ENCODE measurements at places on chromosomes 5 and 9. TPM values are rescaled to one million over a fixed set of nuclear protein-coding genes. Genes with fewer than 3 reads are reported as not detected.
A peak's percentile ranks its signal among the peaks of the same experiment; 100 is the strongest.

DNA sequence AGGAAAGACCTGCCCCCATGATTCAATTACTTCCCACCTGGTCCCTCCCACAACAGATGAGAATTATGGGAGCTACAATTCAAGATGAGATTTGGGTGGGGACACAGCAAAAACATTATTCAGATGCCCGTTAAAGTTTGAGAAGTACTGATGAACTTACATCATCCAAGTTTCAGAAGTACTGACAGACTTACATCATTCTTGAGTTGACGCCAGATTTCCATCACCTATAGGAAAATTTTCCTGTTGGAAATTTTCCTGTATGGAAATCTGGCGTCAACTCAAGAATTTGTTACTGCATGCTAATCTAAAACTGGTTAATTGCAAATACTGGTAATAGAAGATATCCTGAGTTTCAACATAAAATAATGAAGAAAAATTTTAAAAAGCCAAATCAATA, 975.9 kb downstream of the MAT2B start:
- no peak for DNase-seq

DNA sequence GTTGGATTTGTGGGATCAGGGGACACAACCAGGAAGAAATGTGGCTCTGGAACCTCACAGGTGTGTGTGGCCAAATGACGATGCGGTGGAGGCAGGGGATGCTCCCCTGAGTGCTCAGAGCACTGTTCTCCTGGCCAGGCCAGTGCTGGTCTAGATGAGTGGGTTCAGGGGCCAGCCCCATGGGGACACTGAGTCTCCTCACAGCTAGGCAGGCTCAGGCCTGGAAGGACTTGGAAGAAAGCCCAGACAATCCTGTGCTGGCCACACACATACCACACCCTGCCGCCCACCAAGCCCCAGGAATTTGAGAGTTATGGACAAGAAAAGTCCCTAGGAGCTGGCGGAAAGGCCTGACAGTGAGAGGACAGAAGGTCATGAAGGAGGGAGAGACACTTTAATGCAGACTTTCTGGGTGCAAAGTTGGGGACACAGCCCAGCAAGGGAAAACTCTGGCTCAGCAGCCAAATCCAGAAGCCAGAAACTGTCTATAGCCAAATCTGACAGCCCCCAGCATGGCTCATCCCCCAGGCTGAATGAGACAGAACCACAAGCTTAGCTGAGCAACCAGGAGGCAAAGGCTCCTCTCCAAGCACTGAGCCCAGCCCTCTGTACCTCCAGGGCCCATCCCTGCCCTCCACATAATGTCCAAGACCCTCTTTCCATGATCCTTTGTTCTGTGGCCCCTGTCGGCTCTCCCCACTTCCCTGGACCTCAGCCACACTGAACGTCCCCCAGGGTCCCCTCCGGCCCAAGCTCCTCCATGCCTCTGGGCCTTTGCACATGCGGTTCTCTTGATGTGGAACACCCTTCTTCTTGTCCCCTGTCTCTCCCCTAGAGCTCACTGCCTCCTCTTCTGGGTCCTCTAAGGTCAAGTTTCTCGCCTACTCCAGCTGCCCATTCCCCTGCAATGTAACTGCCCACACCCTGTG, 22.4 kb downstream of the LHX6 start:
- DNase-seq: no peak

GRCh38 chr5:72633041-72633445, 125.8 kb upstream of the ZNF366 start:
- no peak for DNase-seq

- DNase-seq: peak; percentile 93
Observed at GRCh38 chr9:94603259-94604160, 9.9 kb upstream of the FBP2 start.

GRCh38 chr9:107177243-107177839, 105.7 kb upstream of the RAD23B start:
- DNase-seq: no peak

DNA sequence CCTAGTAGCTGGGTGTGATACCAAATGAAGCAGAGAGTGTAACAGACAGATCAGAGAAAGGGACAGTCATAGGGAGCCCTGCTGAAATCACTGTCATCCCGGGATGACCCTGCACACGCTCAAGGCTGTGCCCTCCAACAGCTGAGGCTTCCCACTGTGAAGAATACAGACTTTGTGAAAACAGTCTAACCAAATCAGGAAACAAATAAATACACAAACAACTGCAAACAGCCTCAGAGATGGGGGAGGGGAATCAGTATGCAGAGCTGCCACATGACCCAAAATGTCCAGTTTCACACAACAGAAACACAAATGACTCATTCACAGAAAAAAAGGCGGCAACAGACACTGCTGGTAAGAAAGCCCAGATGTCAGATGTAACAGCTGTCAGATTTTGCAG, 101.9 kb downstream of the ADAMTS2 start:
- peak; percentile 1 for DNase-seq

GRCh38 chr5:54577528-54577927, 60.0 kb downstream of the SNX18 start:
- no peak for DNase-seq

DNA sequence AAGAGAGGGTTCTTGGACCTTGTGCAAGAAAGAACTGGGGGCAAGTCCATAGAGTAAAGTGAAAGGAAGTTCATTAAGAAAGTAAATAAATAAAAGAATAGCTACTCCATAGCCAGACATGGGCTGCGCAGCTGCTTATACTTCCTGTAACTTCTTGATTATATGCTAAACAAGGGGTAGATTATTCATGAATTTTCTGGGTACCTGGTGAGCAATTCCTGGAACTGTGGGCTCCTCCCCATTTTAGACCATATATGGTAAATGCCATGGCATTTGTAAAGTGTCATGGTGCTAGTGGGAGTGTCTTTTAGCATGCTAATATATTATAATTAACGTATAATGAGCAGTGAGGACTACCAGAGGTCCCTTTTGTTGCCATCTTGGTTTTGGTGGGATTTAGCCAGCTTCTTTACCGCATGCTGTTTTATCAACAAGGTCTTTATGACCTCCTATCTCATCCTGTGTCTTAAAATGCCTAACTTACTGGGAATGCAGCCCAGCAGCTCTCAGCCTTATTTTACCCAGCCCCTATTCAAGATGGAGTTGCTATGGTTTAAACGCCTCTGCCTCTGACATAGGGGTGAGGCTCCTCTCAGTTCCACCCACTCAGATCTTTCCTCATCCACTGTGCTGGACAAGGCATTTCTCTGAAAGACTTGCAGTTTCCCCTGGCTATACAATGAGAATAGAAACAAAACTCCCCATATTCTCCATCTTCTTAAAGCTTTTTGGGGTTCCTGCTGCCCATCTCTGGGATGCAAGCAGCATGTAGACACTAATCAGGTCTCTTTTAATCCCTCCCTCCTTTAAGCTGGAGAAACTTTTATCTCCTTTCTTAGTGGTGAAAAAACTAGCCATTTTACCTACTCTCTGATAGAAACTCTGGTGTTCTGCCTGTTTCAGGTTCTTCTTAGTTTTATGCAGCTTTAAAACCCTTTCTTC, 91.2 kb downstream of the ARRDC3 start:
- no peak for DNase-seq

DNA sequence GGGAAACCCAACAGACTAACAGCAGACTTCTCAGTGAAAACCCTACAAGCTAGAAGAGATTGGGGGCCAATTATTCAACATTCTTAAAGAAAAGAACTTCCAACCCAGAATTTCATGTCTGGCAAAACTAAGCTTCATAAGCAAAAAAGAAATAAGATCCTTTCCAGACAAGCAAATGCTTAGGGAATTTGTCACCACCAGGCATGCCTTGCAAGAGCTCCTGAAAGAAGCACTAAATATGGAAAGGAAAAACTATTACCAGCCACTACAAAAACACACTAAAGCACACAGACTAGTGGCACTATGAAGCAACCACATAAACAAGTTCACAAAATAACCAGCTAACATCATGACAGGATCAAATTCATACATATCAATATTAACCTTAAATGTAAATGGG, 131.1 kb downstream of the OR2K2 start:
- no peak for DNase-seq

Gene ADAMTS2
- total RNA-seq: 9.0 TPM

Gene LRRC19
- total RNA-seq: not detected

Gene STPG3
- total RNA-seq: 0.21 TPM

Gene RPL7A
- 3,142 TPM for total RNA-seq

All from WTC11 (cell line).